Inflammatory macrophage treated with lipopolysaccharide for 1 hour (primary cell): ENCODE measurements at places on chromosomes 1 and 21.
A peak's percentile ranks its signal among the peaks of the same experiment; 100 is the strongest.

DNA sequence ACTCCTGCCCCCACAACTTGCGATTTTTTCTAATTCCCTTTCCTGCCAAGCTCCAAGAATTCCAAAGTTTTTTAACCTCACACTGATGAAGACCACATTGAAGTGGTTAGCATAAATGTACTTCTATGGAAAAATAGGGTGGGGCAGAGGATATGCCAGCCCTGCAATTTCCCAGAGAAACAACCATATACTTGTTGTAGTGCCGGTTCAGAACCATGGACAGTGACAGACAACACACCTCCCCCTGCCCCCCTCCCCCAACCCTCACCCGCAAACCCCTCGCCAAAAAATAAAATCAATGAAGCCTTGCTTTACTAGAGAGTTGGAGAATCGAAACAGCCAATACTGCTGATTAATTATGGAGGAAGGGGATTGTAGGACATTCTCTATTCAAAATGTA, 109.5 kb upstream of the GRIK3 start:
- no peak for DNase-seq

- DNase-seq = peak; percentile 75
Observed at GRCh38 chr1:93591676-93592550, 89.7 kb downstream of the BCAR3 start.

- DNase-seq = no peak
Observed at GRCh38 chr1:96185181-96185580, 536.4 kb upstream of the PTBP2 start.

- DNase-seq = peak; percentile 44
Observed at GRCh38 chr1:110875216-110875731, 2.3 kb downstream of the CD53 start.

- no peak for DNase-seq
Observed at GRCh38 chr21:42079008-42079938, 8.2 kb downstream of the UMODL1 start.

GRCh38 chr1:57674801-57675200, 250.9 kb upstream of the DAB1 start:
- DNase-seq = no peak

DNA sequence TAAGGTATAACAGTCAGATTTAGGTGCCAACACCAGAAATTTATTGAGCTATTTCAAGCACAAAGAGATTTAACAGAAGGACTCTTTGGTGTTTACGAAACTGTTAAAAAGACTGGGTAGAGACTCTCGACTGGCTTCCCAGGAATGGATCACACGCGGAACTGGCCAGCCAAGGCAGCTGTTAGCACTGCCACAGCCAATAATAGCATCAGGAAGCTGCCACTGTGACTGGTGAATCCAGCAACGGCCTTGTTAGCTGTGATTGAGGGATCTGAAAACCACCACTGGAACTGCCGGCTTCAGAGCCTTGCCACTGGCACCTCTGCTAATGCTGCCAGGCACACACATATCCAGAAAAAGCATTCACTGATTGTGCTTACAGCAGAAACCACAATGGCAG, 10.6 kb upstream of the SIM2 start:
- DNase-seq = no peak

GRCh38 chr1:46487818-46488218, 1.8 kb upstream of the DMBX1 start:
- no peak for DNase-seq

DNA sequence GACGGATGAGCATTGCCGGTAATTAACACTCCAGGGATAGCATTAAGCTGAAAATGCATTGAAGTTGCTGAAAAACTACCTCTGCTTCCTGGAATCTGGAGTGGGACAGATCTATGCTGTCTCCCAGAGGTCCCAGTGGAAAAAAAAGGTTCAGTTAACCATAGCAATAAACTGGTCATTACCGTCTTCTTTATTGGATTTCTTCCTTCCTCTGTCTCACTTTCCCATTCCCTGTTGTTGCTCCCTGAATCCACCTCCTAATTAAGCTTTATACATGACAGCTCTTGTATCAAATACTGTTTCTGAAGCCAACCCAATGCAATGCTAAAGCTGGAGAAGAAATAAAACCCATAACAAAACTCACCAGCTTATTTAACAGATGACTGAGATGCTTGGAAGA, 1805.9 kb downstream of the NCAM2 start:
- no peak for DNase-seq

GRCh38 chr1:50060279-50060678, 36.5 kb upstream of the AGBL4 start:
- no peak for DNase-seq

- no peak for DNase-seq
Observed at GRCh38 chr1:227776331-227776771, 39.1 kb upstream of the PRSS38 start.

DNA sequence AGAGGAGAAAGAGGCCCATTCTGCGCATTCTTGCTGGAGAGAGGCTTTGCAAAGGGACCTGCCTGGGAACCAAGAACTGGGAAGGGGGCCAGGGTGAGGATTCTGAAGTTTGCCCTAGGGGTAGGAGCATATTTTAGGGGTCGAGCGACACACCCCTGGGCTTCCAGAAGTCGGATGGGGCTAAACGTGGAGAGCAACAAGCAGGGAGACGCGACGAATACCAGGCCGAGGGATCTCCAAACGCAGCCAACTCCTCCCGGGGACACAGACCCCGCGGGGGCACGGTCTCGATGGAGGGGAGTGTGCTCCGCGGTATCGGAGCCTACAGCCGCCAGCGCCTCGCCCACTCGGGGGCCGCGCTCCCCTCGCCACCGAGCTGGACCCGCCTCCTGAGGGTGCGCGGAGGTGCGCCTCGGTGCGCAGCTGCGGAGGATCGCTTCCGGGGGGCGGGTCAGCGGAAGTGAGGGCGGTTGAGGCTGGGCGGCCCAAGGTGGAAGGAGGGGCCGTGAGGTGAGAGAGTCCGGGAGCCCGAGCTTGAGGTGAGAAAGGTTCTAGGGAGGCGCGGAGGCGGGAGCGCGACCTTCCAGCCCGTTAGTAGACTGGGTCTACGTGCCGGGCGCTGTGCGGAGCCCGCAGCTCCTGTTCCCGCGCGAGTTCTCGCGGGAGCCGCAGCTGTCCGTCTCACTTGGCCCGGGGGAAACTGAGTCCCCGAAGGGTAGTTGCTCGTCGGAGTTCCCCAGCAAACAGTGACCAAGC, at the start of gene MTFR1L:
Gene MTFR1L, plus strand, starts transcription at position 464 of the 756 bp plus-strand sequence. CDS start 3,151 bp downstream, outside the sequence.
- peak; percentile 66 for DNase-seq

DNA sequence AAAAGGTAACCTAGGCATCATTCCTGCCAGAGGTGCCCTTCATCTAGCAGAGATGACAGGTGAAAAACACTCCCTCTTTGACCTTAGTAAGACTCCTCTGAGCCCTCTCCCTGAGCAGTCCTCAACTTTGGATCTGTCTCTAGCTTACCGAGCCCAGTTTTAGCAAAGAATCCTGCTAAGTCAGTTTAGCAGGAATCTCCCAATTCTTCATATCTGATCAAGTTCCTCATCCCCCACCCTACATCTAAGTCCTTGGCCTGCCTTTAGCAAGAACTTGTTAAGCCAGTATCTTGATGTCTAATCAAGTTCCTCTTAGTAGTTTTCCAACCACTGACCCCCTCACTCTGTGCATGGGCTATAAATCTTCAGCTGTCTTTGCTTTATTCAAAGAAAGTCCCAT, 235.6 kb downstream of the OMA1 start:
- no peak for DNase-seq

GRCh38 chr1:58815686-58816071, 31.8 kb upstream of the JUN start:
- DNase-seq = peak; percentile 62

DNA sequence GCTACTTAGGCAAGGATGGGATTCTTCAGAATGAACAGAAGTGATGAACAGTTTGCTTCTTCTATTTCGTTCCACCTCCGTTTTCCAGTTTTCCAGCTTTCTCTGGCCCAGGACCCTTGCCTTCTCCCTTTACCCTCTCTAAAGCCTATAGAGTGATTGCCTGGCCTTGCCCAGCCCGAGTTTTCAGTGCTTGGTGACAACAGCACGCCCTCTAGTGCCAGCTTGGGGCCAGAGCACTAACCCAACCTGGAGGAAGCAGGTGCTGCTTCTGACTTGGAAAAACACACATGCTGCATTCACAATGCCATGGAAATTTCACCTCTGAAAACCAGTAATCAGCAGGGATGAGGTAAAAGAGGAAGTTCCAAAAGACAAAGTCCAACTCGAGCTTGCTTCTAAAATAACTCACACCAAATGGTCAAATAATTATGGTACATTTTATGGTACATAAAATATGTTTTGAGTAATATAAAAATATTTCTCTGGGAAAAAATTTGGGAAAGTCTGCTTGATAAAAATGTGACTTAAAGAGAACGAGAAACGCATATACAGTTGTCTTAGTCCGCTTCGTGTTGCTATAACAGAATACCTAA, 26.1 kb downstream of the UBE2T start:
- peak; percentile 74 for DNase-seq

GRCh38 chr1:221315330-221315729, 426.6 kb downstream of the DUSP10 start:
- DNase-seq = no peak

DNA sequence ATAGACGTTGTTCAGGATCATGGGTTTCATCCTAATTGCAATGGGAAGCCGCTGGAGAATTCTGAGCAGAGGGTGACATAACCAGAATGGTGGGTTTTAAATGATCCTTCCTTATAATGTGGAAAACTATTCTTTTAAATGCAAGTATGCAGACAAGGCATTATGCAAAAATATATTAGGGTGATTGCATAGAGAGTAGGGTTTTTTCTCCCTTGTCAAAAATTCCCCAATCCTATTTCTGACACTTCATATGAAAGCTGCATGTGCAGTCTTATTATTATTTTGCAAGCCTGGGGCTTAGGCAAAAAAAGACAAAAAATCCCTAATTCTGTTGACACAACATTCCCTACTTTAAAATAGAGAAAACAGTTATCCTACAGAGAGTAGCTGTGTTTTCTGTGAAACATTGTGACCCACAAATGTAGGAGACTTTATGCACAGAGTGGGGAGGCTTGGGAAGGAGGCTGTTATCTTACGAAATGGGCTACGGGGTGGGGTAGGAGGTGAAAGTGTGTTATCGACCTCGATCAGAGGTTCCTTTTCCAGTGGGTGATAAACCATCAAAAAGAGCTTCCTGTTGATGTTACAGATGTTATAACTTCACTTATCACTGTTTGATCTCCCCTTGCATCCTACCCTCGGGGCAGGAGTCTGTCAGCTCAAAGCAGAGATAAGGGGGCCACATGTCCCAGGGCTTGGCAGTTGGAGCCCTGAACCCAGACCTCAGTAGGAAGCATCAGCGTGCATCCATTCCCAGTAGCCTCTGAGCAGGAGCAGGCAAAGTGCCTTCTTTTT, 27.2 kb downstream of the RHEX start:
- DNase-seq = peak; percentile 45

- DNase-seq = no peak
Observed at GRCh38 chr1:33370827-33371226, 49.9 kb upstream of the A3GALT2 start.

GRCh38 chr1:26291433-26291832, 11.5 kb downstream of the SH3BGRL3 start:
- no peak for DNase-seq

DNA sequence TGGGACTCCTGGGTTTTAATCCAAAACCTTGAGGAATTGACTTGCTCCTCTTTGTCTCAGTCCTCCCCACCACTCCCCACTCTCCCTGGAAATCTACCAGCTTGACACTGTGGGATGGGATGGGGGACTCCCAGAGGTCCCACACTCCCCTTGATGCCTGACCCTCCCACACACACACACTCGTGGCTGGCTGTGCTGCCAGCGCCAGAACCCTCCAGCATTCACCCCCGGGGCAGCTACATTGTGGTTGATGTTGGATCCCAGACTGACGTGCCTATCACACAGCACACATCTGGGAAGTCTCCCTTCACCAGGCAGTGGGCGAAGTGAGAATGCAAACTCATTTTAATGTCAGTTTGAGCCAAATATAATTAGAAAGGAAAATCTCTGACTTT, 10.0 kb downstream of the KIRREL1 start:
- DNase-seq = no peak

GRCh38 chr1:95321531-95321930, 87.5 kb downstream of the RWDD3 start:
- DNase-seq = no peak

- no peak for DNase-seq
Observed at GRCh38 chr1:111208921-111209320, 8.5 kb upstream of the DENND2D start.

- DNase-seq = no peak
Observed at GRCh38 chr1:182217967-182218366, 156.5 kb upstream of the ZNF648 start.

- DNase-seq = no peak
Observed at GRCh38 chr1:231201979-231202633, 38.9 kb upstream of the GNPAT start.

GRCh38 chr21:37587203-37587602, 220.6 kb downstream of the DYRK1A start:
- DNase-seq = no peak

DNA sequence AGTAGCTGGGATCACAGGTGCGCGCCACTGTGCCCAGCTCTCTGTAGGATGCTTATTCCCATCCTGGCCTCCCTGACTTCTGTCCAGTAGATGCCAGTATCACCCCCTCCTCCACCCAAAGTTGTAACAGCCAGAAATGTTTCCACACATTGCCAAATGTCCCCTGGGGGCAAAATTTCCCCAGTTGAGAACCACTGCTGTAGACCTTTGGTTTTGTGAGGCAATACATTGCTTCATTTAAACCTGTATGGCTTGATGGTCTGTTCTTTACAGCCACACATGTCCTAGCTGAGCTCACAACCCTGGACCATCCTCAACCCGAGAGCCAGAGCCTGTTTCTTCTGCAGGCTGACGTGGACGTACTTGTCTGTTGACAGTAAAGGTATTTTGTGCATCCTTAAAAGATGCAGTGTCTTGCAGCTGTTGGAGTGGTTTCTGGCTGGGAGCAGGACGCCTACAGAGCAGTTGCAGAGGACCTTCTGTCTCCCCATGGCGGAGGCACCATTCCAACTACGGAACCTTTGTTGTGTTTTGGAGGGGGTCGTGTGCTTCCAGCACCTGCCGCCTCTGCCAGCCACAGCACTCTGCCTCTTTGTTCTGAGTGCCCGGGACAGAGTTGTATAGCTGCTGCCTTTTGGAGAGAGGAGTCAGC, 26.6 kb downstream of the DOP1B start:
- DNase-seq = no peak

DNA sequence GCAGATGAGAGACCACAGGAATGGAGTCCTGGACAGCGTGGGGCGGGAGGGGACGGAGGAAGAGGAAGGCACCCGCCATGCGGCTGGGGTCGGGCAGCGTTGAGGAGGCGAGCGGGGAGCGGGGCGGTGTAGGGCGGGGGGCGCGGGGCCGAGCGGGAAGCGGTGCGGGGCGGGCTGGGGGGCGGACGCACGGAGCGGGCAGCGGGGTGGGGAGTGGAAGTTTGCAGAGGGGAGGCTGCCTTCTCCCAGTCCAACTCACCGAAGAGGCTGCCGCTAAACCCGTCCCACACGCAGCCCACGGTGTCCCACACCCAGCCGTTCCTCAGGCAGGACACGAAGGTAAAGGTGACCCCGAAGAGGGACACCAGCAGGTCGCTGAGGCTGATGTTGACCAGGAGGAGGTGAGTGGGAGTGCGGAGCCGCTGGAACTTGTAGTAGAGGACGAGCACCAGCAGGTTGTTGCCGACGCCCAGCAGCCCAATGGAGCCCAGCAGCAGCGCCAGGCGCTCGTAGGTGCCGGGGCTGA, 483 bp downstream of the CHML start:
- DNase-seq = peak; percentile 39
